ENCODE measurements at places on chromosomes 12 and 14. TPM values are rescaled to one million over a fixed set of nuclear protein-coding genes. Genes with fewer than 3 reads are reported as not detected.

PPFIA2 gene
- total RNA-seq = 14.5 TPM

XRCC3 gene
- total RNA-seq = 10.6 TPM

LALBA gene
- not detected for total RNA-seq

RND1 gene
- total RNA-seq = 0.53 TPM

MSRB3 gene
- 143 TPM for total RNA-seq

TTLL5 gene
- 46.4 TPM for total RNA-seq

RIC8B gene
- total RNA-seq = 28.9 TPM
